ENCODE measurements at places on chromosomes 16 and 17.

GRCh38 chr16:11949527-11949926 lies 7.7 kb upstream of the NPIPB2 start:
- DNase-seq, result peak; percentile 72

- DNase-seq, result peak; percentile 66
These were observed 263.4 kb downstream of the BCAS3 start for GRCh38 chr17:60941028-60941427.

DNA sequence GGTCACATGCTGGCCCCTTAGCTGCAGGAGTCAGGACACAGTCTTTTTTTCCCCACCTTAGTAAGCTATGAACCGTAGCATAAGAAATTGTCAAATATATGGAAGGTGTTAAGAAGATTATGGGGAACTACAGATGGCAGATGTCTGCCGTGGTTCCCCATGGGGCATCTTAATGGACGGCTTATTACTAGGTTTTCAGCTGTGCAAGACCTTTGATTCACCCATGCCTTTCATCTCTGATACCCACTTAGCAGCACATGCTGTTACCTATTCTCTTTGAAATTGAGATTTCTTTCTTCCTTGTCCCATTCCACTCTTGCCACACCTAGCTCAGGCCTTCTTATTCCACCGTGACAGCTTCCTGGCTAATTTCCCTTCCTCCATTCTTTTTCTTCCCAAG lies 70.7 kb downstream of the RPTOR start:
- no peak for DNase-seq

GRCh38 chr16:78902321-78902720 lies 698.2 kb downstream of the MAF start:
- DNase-seq, result no peak

DNA sequence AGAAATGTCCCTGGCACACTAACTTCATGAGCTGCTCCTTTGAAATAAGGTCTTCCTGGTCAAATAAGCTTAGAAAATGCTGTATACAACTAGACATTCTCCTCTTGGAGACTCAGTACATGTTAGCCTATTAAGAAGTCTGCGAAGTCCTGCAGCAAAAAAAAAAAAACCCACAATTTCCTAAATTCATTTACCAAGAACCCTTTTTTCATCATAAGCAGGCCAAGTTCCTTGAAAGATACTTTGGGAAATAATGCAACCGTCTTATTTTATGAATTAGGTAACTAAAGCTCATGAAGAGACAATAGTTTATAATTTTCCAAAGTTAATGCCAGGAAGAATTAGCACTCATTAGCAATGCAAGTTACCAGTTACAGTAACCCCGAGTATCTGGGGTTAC lies 49.0 kb upstream of the HAS3 start:
- DNase-seq, result no peak

DNA sequence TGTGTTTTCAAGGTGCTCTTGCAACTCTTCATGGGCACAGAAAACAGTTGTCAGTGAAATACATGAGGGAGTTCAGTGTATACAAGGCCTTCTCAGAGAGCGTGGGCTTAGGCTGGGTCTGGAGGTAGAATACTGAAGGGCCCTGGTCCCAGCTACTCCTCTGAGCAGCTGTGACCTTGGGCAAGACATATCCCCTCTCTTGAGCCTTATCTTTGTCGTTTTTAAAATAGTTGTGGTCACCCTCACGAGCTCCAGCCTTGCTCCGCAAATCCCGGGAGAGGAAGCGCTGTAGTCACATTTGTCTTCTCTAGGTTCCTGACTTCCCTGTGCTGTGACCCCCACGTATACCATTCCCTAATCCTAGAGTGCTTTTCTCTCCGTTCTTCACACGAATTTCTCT lies 3.6 kb downstream of the ZNRF1 start:
- no peak for DNase-seq

- DNase-seq, result no peak
These were observed 24.2 kb downstream of the XPO6 start for GRCh38 chr16:28187595-28188004.

- peak; percentile 26 for DNase-seq
These were observed 72.0 kb downstream of the FTO start for GRCh38 chr16:53775821-53776431.

DNA sequence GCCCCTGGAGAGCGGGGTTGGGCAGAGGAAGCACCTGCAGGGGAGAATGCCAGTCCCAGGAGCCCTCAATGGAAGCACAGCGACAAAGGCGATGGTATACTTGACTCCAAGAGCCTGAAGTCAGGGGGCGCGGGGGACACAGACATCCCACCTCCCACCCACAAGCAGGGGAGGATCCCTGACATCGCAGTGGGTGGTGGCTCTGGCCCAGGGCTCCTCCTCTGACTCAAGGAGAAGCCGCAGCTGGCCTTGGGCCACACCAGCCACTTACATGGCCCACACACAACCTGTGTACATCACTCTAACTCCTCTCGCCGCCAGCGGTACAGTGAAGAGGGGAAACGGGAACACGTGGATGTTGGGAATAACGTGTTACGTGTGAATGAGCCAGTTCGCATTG lies 44.3 kb downstream of the FZD2 start:
- DNase-seq, result no peak

GRCh38 chr17:69367298-69367697 lies 40.4 kb upstream of the ABCA5 start:
- DNase-seq, result no peak

GRCh38 chr16:68636064-68636560 lies 9.0 kb upstream of the CDH3 start:
- DNase-seq, result no peak

- no peak for DNase-seq
These were observed 34.1 kb downstream of the ABAT start for GRCh38 chr16:8708536-8708935.

DNA sequence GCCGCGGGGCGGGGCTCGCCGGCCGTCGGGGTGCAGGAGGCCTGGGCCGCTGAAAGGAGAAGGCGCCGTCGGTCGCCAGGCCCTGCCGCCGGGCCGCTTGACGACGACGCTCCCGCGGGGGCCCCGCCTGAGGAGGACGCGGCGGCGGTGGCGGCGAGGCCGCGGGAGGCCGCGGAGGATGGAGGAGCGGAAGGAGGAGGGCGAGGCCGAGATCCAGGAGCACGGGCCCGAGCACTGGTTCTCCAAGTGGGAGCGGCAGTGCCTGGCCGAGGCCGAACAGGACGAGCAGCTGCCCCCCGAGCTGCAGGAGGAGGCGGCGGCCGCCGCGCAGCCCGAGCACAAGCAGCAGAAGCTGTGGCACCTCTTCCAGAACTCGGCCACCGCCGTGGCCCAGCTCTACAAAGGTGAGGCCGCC lies 430 bp downstream of the HAPSTR1 start:
- DNase-seq, result no peak

GRCh38 chr17:45276031-45276430 lies 14.1 kb upstream of the SPATA32 start:
- DNase-seq, result no peak

- DNase-seq, result no peak
These were observed 151.3 kb downstream of the MAF start for GRCh38 chr16:79449067-79449769.

DNA sequence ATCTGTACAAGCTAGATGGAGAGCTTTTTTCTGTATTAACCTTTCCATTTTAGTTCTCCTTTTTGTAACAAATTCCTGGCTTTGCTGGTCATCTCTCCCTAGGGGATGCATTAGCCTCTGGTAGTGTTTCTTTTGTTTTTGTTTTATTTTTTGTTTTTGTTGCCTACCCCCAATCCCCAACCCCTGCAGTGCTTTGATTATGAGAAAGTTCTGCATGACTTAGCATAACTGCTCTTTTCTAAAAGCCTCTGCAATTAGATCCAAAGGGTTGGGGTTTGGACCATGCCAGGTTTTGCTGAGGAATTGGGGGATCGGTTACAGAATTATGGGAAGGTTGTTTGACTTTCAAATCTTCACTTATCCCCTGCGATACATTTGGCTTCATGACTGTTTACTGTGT lies 98.2 kb downstream of the ADAMTS18 start:
- DNase-seq, result no peak

DNA sequence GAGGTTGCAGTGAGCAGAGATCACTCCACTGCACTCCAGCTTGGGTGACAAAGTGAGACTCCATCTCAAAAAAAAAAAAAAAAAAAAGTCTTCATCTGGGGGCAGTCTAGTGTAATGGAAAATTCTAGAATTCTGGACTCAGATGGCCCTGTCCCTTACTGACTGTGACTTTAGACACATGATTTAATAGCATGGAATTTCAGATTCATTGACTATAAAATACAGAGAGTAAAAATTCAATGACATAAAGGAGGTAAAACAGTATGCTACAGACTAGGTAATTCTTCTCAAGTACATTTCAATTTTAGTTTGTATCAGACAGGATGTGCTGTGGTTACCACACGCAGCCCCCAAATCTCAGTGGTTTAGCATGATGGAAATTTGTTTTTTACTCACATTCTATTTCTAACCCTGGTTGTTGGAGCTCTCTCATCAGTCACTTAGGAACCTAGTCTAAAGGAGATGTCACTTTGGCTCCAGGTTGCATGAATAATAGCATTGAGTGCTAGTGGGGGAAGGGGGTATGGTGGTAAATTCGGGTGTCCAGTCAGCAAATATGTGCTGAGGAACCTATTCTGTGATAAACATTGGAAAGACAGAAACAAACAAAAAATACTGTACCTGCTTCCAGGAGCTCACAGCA lies 444.0 kb downstream of the XYLT1 start:
- no peak for DNase-seq

DNA sequence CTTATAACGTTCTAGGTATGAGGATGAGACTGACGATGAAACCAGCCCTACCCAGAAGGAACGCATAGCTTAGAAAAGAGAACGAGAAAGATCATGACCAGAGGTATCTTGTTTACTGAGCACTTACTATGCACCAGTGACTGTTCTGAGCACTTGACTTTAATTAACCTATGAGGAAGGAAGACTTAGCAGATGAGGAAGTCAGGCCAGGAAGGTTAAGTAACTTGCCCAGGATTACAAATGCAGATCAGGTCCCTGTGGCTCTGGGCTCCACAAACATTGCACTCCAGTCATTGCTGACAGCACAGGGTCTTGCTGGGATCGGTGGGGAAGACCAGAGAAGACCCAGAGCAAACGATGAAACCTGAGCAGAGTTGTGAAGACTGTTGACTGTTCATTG lies 7.1 kb downstream of the KRT13 start:
- DNase-seq, result no peak

- DNase-seq, result no peak
These were observed 2.8 kb upstream of the ALDOC start for GRCh38 chr17:28579526-28579925.

GRCh38 chr17:63805591-63805990 lies 21.6 kb upstream of the PSMC5 start:
- DNase-seq, result no peak

GRCh38 chr16:57809276-57810196 lies 7.2 kb upstream of the KIFC3 start:
- DNase-seq, result no peak

- peak; percentile 39 for DNase-seq
These were observed 1.5 kb downstream of the ATXN7L3 start for GRCh38 chr17:44197980-44198720.

DNA sequence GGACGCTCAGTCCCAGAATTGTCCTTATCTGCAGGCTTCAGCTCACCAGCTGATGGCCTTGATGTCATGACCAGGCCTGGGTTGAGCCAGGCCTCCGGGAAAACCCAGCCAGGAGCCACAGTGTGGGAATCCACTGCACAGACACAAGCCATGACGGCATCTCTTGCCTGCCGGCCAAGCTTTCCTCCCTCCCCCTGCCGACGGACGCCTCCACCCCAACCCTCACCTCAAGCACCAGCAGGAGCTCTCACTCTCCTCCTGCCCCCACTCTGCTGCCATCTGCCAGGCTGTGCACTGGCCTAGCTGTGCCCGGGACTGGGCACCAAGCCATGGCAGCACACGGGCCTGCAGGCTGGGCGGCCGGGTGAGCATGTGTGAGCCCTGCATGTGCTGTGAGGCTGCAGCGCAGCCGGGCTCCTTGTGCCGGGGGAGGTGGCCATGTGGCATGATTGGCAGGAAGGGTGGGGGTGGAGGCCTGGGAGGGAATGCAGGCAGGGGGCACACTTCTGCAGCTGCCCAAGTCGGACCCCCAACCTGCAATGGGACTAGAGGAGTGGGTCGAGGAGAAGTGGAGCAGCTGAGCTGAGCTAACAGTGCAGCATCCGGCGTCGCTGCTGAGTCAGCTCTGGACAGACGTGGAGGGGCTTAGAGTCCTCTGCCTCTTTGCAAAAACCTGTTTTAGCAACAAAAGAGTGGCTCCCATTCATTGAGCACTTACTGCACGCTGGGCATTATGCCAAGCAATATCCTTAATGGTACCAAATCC lies 268.5 kb downstream of the CBLN1 start:
- no peak for DNase-seq

GRCh38 chr16:52924162-52924561 lies 128.5 kb downstream of the CHD9NB start:
- no peak for DNase-seq

DNA sequence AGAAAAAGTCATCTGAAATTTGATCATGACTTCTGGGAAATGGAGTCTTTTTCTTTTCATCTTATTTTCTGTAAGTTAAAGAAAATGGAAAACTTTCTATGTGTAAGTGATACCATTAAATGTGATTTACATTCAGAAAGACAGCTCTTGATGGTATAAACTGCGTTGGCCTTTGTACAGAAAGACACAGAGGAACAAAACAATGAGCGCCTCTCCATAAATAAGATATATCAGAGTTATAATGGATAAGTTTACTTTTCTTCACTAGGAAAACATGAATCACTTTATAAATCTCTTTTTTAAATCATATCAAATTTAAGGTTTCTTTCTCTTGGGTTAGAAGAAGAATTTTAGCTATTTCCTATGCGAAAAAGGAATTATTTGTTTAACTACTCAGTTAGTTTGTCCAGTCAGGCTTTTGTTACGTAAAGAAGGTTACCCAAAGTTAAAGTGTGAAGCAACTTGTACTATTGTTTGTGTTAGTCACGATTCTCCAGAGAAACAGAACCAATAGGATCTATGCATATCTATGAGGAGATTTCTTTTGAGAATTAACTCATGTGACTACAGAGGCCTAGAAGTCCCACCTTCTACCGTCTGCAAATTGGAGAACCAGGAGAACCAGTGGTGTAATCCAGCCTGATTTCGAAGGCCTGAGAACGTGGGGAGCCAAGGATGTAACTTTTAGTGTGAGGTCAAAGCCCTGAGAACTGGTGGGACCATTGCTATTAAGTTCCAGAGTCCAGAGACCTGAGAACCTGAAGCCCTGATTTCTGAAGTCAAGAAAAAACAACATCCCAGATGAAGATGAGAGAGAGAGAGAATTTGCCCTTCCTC lies 295.4 kb upstream of the KCNJ16 start:
- DNase-seq, result no peak

- no peak for DNase-seq
These were observed 86.7 kb upstream of the ELAC2 start for GRCh38 chr17:13104576-13104975.
